Activated CD4-positive, alpha-beta T cell treated with anti-CD3 and anti-CD28 coated beads, Interleukin-2, amount 50 U/mL, for 24 hours (primary cell): ENCODE measurements at places on chromosomes 5 and 9.
A peak's percentile ranks its signal among the peaks of the same experiment; 100 is the strongest.

- no peak for DNase-seq
Measured at GRCh38 chr5:153899746-153900145, 139.0 kb downstream of the FAM114A2 start.

GRCh38 chr5:77200663-77201062 lies 9.8 kb upstream of the PDE8B start:
- no peak for DNase-seq

GRCh38 chr5:115379622-115380344 lies 83.3 kb upstream of the CCDC112 start:
- no peak for DNase-seq

DNA sequence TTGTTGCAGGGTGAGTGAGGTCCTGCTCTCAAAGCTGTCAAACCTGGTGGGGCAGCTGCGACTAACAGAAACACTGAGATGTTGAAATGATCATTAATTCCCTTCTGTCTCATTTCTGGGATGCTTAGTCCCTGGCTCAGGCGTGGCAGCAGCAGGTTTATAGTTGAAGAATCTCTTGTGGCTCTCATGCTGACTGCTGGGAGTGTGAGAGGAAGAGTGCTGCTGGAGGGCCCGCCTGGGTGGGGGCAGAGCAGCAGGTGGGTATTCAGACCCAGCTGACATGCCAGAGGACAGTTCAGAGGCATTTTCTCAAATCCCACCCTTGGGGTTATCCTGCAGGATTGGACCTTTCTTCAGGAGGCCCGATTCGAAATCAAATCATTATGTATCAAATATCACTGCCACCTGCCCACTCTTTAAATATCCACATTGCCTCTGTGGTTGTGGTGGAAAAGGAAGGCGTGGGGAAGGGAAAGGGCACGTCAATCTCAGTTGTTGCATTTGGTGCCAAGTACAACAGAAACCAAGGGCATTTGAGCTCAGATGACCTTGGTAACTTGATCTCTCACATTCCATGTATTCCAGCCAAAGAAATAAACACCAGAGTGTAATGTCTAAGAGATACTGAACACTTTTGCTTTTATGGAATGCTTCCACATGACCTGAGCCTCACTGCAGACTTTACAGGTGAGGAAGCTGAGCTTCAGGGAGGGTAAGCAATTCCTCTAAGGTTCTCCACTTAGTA lies 224.3 kb downstream of the AOPEP start:
- DNase-seq = no peak

- DNase-seq = no peak
Measured at GRCh38 chr5:134371834-134372340, 518 bp downstream of the UBE2B start.

DNA sequence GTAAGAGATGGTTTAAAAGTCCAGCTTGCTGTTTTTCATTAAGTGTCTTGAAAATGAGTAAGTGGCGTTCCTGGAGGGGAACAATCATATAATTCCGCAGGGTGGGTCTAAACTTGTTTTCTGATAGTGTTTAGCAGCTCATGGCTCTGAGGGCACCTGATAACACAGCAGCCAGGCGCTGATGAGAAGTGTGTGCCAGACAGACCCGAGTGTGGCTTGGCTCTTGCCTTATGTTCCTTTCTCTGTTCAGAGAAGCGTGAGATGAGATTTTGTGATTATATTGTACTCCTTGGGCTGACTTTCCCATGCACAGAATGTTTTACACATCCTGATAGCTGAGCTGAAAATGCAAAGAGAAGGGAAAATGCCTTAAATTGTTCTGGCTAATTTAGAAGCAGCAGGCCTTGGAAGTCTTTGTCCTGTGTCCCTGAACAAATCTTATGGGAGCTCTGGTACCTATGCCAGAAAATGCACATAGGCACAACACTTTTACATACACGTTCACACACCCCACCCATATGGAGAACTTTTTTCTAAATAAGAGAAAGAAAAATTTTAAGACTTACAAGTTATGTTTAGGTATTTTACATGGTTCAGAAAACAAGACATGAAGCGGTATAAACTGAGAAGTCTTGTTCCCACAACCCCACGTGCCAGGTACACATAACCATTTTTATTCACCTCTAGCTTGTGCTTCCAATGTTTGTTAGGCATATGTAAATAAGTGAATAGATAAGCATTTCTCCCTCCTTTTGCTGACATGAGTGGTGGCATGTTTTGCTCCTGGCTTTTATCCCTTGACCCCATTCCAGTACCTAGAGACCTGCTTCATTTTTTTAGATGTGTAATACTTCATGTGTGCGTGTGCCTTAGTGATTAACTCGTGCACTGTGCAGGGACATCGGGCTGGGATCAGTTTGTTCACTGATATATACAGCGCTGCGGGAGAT lies 152.2 kb upstream of the OTULINL start:
- no peak for DNase-seq

GRCh38 chr5:117337064-117337749 lies 762.6 kb upstream of the SEMA6A start:
- DNase-seq = no peak

DNA sequence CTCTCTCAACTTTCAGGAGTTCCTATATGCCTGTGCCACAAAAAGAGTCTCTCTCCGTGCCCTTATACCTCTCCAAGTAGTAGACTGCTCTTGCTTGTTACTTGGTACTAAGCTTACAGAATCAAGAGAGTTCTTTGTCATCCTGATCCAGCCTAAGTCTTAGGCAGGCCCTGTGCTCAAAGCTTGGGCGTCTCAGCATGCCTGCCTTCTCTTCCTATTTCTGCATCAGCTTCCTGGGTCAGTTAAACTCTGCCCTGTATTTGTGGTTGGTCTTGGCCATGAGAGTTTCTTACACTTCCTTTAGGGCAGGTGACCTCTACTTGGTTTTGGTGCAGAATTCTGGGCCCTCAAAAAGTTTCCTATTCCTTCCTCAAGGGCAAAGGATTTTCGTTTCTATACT lies 33.0 kb upstream of the UGCG start:
- no peak for DNase-seq

DNA sequence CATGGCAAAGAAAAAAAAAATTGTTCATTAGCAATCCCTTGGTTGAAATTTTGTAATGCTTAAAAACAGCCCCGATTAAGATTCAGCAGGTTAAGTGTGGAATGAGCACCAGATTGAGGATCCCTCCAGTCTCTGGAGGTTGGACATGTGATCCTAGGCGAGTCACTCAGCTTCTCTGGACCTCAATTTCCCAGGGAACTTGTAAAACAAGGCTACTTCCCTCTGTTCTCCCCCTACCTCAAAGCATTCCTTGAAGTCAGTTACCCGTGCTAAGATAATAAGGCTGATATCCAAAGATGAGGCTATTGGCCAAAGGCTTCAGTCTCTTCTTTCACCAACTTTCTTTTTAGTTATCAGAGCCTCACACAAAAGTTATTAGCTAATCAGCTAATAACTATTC lies 2.9 kb downstream of the KLHL3 start:
- DNase-seq = no peak

GRCh38 chr9:133882849-133883755 lies 109.0 kb downstream of the VAV2 start:
- DNase-seq = no peak

- DNase-seq = no peak
Measured at GRCh38 chr9:37191403-37192089, 71.2 kb downstream of the ZCCHC7 start.

DNA sequence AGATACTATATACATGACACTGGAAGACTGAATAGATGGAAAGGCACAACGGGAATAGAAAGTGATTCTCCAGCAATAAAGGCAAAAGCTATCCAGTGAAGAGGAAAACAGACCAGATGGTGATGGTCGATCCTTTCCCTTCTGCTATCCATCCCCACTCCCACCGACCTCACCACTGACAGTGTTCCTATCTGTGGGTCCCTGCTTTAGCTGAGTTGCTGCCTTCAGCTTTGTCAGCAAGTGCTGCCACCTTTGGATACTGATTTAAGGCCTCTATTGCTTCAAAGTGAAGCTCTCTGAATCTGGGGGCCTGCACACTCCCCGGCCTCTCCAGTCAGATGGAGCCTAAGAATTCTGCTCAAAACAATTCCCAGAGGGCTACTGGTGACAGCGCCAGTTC lies 32.3 kb downstream of the EPB41L4A start:
- DNase-seq = no peak

- no peak for DNase-seq
Measured at GRCh38 chr5:78756858-78757257, 108.3 kb upstream of the LHFPL2 start.

DNA sequence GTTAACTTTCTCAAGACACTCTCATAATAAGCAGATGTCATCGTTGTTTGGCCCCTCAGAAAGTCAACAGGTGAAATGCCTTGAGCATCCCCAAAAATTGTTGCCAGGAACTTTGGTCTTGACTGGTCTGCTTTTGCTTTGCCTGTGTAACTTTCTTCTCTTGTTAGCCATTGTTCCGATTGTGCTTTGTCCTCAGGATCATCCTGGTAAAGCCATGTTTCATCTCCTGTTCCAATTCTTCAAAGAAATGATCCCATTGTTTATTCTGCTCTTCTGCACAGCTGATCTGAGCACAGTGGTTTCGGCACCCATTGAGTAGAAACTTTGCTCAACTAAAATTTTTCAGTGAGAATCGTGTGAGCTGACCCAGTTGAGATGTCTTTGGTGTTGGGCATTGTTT lies 8.1 kb upstream of the ZBED3 start:
- DNase-seq = no peak

DNA sequence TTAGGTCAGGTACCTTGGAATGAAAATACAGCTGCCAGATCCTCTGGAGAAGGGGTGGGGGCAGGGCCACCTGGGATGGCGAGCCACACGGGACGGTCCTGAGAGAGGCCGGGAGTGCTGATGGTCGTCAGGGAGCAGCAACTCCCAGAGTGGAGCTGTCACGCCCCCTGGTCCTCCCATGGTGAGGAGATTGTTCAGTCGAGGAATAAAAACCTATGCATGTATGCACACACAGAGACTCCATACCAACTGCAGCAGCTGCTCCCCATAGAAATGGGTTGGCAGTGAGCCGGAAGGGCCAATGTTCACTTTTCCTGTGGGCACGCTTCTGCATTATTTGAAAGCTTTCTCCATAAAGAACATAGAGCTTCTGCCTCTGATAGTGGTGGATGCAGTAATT lies 45.2 kb upstream of the SEMA4D start:
- DNase-seq = no peak

- no peak for DNase-seq
Measured at GRCh38 chr9:136526625-136527066, 19.2 kb downstream of the NOTCH1 start.

DNA sequence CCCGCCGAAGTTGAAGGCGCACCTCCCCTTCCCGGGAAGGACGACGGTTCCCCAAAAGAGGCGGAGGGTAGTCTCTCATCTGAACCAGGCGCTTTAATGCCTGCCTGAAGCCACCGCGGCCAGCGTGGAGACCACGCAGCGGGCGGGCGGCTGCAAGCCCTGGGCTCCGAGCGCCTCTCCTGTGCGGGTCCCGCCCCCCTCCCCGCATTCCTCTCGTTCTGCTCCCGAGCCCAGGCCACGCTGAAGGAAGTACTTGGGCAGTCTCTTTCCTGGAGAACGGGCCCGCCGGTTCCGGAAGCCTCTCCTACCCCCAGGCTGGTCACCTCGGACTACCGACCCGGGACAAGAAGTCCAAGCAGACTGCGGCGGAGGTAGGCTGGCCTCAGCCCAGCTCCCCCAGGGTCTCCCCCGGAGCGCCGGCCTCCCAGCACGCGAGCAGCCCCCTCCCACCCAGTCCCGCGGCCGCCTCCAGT lies 571 bp downstream of the PPIC start:
- DNase-seq = no peak

DNA sequence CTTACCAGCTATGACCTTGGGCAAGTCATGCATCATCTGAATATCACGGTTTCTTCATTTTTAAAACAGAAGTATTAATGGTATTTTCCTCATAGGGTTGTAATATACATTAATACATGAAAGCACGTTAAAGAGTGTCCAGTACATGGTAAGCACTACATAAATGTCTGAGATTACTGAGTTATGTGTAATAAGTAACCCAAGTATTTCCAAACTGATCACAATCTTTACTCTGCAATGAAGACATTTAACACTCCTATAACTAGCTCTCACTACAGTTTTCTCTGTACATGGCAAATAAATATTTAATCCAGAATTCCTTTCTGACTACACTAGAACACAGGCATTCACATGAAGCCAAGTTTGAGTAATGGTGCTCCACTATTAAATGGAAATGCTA lies 4.0 kb downstream of the GLDC start:
- no peak for DNase-seq

GRCh38 chr5:66989286-66989685 lies 207.3 kb downstream of the CD180 start:
- no peak for DNase-seq

DNA sequence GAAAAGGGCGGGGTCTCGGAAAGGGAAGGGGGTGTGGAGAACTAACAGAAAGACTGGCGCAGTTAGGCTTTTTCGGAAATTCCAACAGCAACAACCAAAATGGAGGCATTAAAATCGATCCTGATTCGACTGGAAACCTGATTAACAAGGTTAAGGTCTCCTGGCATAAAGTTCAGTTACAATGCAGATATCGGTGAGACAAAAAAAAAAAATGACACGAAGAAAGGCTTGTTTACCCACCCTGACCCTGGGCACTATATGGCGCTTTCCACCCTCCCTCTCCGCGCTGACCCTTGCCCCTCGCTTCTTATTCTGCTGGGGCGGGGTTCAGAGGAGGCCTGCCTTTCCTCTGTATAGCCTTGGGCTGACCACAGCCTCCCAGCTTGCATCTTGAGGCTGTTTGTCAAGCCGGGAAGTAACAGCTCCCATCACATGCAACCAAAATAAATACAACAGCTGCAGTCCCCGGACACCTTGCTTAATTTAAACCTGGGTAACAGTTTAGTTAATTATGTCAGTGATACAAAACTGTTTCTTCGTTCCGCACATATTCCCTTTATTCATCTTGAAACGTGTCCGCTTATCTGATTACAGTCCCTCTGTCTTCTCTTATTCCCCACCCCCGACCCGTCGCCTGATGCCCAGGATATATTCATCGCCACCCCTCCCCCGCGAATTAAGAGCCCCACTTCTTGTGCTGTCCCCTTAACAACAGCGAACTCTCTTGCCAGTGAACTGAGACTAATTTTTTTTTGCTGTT lies 795 bp upstream of the PJA2 start:
- DNase-seq = peak; percentile 9

DNA sequence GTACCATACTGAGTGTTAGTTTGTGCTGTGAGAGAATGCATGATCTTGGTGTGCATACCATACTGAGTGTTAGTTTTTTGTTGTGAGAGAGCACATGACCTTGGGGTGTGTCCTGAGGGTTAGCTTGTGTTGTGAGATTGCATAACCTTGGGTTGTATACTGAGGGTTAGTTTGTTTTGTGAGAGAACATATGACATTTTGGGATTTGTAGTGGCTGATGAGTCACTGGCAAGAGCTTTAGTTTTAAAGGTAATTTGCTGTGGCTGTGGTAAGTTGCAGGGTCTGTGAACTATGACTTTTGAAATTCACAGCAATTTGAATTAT lies 1068.3 kb upstream of the EDIL3 start:
- DNase-seq = no peak

- no peak for DNase-seq
Measured at GRCh38 chr9:4579001-4579400, 83.1 kb upstream of the PLPP6 start.

GRCh38 chr5:60738461-60738860 lies 38.5 kb upstream of the DEPDC1B start:
- no peak for DNase-seq

GRCh38 chr5:8068078-8068477 lies 199.1 kb downstream of the MTRR start:
- DNase-seq = no peak
